NCI-H774 (cell line): ENCODE measurements at places on chromosomes 2 and 18.

DNA sequence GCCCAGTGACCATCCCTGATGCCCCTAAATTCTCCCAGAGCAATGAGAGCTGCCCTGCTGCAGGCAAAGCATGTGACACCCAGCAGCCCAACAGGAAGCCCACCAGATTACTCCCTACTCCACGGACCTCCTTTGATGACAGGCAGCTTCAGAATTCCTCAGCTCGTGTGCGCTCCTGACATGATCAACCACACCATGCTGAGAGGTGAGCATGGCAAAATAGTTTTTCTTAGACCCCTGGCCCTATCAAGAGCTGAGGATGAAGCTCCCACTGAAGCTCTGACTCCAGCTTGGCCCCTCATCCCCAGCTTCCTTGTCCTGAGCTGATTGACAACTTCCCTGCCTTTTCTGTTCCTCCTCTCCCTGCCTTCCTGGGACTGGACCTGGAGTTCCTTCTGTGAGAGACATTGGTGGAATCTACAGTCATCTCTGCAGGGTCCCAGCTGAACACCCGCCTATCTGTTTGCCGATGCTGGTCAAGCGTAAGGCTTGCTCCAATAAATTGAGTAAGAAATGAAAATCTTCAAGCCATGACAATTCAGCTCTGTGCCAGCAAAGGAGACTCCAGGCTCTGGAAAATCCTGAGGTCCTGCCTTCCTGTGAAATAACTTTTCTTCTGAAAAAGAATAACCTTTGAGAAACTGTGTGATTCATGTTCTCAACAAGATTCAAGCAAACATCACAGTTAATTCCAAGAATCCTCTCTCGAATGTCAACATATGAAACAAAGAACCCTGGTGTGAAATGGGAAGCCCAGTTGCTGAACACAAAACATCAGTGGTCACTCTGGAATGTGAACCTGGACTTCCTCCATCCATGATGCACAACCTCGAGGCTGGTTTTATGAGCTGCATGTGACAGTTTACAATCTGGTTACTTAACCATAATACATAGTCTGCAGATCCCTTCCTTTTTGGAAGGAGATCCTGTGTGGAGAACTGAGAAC is 201.1 kb downstream of the SPP2 start:
- no peak for DNase-seq

DNA sequence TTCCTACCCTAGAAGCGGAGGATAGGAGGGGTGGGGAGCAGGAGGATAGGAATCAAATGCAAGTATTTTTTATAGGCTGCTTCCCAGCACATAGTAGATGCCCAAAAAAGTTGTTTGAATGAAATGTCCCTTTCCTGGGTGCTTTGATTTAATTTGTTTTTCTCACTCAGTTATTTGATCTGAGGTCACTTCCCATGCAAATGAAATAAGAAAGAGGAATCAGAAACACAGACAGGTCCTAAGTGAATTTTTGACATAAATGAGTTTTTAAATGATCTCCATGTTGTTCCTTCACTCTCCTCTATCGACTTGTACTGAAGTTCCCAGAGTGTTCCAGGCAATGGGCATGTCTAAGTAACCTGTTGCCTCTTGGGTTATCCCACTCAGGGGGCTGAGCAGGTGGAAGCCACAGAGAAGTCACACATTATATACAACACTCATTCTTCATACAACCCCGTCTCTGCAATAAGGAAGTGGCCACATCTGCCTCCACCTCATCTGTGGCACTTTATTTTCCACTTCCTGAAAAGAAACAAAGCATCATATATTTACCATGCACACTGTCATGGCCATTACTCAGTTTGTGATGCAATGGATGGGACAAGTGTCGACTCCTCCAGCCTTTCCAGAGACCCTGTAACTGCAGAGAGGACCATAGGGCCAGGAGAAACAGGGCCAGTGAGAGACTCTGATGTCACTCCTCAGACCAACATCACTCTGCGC is 81.9 kb upstream of the ZNF397 start:
- no peak for DNase-seq

GRCh38 chr2:239304533-239305221 is 96.1 kb downstream of the HDAC4 start:
- DNase-seq, result no peak

GRCh38 chr2:33812707-33813106 is 213.6 kb upstream of the FAM98A start:
- no peak for DNase-seq
